ENCODE measurements at places on chromosomes 4 and X.

- DNase-seq = no peak
Observed at GRCh38 chr4:89549907-89550306, 242.3 kb upstream of the GPRIN3 start.

- DNase-seq = no peak
Observed at GRCh38 chr4:9889306-9889705, 107.9 kb downstream of the DRD5 start.

DNA sequence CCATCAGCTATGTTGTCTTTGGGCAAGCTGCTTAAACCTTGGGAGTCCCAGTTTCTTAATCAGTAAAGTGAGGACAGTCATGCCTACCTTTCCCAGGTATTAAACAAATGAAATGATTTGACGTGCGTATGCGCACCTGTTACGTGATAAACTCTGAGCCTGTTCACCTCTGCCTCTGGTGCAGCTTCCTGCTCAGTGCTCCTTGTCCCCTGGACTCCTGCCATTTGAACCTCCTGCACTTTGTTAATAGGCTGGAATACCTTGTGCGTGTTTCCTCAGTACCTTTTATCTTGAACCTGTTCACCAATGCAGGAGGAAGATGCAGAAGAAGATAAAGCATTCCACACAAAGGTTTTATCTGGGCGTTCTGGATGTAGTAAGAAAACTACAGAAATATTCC is 211.9 kb downstream of the CEP135 start:
- DNase-seq = no peak

- no peak for DNase-seq
Observed at GRCh38 chrX:46247456-46247855, 297.8 kb downstream of the ZNF674 start.
